Stimulated activated CD8-positive, alpha-beta memory T cell treated with anti-CD3 and anti-CD28 coated beads, Interleukin-2, amount 100 ng/mL, for 48 hours (primary cell): ENCODE measurements at places on chromosomes 2 and 18.

- DNase-seq: no peak
Measured at GRCh38 chr2:149141046-149141445, 102.5 kb downstream of the LYPD6B start.

GRCh38 chr2:201879996-201880395 lies 73.7 kb downstream of the CDK15 start:
- DNase-seq: no peak

DNA sequence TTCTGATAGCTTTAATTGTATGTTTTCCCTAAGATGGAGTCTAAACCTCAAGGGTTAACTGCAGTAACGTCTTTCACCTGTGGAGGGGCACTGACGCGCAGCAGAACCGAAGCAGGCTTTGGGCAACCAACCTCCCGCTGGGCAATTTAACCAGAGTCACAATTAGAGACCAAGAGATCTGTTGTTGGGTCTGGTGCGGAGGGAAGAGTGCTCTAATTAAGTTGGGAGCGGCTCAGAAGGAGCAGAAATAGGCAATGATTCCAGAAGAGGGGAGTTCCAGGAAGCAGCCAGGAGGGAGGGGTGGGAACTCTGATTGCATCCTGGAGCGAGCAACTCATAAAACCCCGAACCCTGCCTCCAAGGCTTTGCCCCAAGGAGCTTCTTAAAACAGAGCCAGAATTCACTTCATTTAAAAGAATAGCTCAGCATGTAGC lies 245.8 kb downstream of the PAX3 start:
- DNase-seq: no peak

DNA sequence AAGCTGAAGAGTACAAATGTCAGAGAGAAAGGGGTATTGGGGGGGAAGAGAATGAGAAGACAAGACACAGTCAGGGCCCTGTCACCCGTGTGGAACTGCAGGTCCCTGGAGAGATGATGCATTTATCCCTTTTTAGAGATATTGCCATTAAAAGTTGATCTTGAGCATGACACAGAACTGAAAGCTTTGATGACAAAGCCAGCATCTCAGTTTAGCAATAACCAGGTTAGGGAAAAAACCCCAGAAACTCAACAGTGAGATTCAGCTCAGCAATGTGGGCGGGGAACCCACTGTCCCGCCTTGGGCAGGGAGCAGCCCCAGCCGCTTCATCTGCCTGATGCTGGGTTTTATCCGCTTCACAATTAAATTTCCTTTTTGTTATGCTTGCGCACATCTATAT lies 181.1 kb downstream of the NEDD4L start:
- DNase-seq: peak; percentile 3

GRCh38 chr2:142515493-142515892 lies 362.0 kb upstream of the KYNU start:
- no peak for DNase-seq

GRCh38 chr2:235709124-235709813 lies 215.4 kb downstream of the AGAP1 start:
- DNase-seq: no peak

GRCh38 chr2:100059638-100060037 lies 82.8 kb downstream of the AFF3 start:
- DNase-seq: no peak

DNA sequence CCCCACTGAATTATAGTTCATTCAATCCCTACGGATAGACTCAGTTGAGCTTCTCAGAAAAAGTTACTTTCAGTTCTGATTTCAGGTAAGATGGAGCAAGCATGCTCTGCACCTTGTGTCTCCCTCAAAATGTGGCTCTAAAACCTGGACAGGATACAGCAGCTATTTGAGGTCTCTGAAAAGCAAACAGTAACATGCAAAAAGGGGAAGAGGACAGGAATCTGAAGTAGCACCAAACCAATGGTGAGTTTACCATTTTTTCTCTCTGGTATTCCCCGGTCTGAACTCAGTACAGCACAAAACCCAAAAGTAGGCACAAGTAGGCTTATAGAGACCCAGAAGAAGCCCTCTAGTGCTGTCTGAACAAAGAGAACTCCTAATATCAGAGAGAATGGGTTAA lies 34.1 kb downstream of the LANCL1 start:
- DNase-seq: no peak

GRCh38 chr2:96815326-96816126 lies 542 bp upstream of the CNNM3 start:
- no peak for DNase-seq

DNA sequence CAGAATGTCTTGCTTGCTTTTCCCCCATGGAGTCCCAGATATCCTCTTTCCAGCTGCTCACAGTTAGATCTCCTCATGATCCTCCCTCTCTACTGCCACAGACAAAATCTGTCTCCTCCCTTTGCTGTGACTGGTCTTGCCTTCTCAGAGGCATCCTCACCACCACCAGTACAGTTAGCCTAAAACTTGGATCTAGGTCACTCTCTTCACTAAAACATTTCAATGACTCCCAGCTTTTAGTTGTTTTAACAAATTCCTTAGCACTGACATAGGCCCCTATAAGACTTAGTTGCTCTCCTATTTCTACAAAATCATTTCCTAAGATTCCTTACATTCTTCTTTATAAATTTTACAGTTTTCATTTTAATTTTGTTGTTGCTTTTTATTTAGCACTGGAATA lies 734.2 kb upstream of the CHAC2 start:
- no peak for DNase-seq

GRCh38 chr2:120294008-120294340 lies 41.3 kb downstream of the RALB start:
- DNase-seq: no peak

GRCh38 chr18:34709750-34710441 lies at the start of gene DTNA:
Gene DTNA (plus strand): TSS chr18:34710298. CDS start chr18:34755977, 45,679 bp downstream.
- DNase-seq: no peak

- no peak for DNase-seq
Measured at GRCh38 chr2:145399131-145399530, 879.2 kb upstream of the ZEB2 start.
